ENCODE measurements at places on chromosomes 16 and 17.

- no peak for DNase-seq
Observed at GRCh38 chr16:27767971-27768591, 218.1 kb downstream of the KATNIP start.

- no peak for DNase-seq
Observed at GRCh38 chr17:62637809-62638208, 10.3 kb downstream of the MRC2 start.

DNA sequence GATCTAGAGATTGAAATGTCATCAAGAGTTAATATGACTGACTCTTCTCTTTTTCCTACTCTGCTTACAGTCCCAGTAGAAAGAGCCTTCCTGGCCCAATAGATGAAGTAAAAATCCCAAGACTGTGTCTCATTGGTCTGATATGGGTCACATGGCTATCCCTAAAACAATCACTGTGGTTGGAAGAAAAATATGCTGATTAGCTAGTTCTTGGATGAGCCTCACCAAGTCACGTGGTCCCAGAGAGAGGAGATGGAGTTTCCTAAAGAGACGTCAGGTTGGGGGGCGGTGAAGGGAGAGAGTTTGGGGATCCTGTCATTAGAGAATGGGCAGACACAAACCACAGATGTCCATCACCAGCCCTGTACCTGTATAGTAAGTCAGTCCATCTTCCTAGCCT is 466.3 kb downstream of the HAPSTR1 start:
- no peak for DNase-seq

- DNase-seq: no peak
Observed at GRCh38 chr16:64181271-64181925, 940.5 kb downstream of the CDH11 start.

DNA sequence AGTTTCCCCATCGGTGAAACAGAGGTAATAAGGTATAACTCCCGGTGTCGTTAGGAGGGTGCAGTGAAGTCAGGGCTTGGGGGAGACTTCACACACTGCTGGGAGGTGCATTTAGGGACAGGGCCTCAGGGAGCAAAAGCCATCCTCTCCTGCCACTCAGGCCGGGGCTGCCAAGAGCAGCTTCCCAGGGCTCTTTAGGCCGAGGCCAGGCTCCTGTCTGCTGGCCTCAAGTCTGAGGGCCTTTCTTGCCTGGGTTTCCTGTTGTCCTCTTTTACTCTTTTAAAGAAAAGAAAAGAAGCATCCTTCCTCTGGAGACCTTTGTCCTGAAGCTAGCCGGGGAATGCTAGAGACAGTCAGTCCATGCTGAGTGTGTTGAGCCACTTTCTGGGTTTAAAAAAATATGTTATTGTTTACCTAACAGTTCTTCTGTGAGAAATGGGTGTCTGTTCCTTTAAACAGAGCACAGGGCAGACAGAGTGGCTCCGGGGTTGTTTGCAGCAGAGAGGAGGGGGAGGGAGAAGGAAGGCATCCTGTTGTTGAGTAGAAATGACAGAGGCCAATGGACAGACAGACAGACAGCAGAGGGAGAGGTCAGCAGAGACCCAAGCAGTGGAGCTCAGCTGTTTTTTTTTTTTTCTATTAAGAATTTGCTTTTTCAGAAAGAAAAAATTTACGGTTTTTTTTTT is 79.1 kb downstream of the C17orf67 start:
- no peak for DNase-seq

GRCh38 chr17:67461228-67461780 is 84.2 kb downstream of the PITPNC1 start:
- DNase-seq: no peak

- no peak for DNase-seq
Observed at GRCh38 chr16:80164966-80165550, 375.7 kb upstream of the DYNLRB2 start.

- no peak for DNase-seq
Observed at GRCh38 chr16:90019543-90020259, 445 bp upstream of the DBNDD1 start.

DNA sequence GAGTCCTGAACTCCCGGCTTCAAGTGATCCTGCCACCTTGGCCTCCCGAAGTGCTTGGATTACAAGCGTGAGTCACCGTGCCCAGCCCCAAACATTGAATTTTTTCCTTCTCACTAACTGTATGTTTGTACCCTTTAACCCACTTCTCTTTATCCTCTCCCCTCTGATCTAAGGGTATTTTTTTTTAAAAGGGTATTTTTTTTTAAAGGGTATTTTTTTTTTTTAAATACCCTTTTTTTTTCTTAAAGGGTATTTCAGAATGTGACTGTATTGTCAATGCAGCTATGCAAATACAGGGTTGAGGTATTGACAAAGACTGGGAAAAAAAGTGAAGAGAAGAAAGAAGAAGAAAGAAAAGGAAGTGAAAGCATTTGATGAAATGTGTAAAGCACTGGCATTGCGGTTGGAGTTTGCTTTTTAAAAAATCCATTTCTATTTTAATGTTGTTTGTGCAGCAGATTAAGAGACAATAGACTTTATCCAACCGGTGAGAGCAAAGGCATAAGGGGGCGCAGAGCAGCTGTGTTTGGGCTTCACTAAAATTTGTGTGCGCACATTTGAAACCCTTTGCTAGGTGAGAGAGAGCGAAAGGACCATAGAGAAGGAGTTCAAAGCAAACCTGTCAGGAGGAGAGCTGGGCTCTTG is 42.4 kb downstream of the SYT17 start:
- no peak for DNase-seq

GRCh38 chr17:19646788-19647696 is 1.5 kb upstream of the ALDH3A2 start:
- no peak for DNase-seq

- no peak for DNase-seq
Observed at GRCh38 chr17:51322390-51323029, 62.2 kb downstream of the UTP18 start.

DNA sequence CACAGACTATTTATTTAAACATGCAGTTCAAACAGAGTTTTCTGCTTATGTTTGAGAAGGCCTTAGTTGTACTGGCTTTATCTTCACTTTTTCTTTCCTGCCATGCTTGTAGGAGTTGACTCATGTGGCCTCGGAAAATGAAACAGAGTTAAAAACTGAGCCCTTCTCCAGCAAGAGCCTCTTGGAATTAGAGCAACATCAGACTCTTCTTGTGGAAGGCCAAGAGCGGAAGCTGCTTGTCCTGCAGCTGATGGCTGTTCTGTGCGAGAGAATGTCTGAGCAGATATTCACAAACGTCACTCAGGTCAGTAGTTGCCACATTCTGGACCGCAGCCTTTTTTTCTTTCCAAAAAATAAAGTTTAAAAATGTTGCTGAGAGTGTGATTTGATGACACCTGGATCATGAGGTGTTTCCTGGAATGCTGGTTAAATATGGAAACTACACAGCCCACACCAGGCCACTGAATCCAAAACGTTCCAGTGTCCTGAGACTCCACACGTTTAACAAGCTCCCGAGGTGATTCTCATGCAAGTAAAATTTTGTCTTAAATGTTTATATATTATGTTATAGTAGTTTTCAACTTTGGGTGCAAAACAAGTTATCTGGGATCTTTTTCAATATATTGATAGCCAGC is 65.9 kb downstream of the TANGO6 start:
- no peak for DNase-seq

DNA sequence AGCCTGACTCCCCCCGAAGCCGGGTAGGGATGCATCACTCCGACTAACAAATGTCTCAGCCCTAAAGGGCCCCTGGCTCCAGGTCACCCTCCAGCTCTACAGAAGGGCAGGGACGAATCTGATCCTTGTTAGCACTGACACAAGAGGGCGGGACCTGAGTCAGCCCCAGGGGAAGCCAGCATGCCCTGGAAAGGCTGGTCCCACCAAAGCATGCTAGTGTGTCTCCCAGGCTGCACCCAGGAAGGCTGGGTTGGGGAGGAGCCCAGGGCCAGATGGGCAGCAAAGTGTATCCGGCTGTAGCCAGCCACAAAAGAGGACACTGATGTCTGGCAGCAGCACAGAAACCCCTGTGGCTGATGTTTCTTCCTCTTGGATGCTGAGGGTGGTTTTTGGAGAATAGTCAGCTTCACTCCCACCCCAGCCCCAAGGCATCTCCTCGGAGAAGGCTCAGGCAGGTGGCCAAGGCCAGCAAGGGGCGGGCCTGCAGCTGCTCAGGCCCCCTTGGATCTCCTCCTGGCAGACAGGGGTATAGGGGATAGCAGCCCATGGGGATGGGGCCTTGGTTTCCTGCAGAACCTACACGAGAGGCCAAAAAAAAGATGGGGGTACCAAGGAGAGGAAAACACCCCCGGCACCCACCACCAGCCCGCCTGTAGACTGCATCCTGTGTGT is 11.0 kb downstream of the NATD1 start:
- no peak for DNase-seq

- DNase-seq: no peak
Observed at GRCh38 chr16:81190667-81191066, 47.8 kb upstream of the BCO1 start.
